ENCODE measurements at places on chromosomes 2 and 18.

DNA sequence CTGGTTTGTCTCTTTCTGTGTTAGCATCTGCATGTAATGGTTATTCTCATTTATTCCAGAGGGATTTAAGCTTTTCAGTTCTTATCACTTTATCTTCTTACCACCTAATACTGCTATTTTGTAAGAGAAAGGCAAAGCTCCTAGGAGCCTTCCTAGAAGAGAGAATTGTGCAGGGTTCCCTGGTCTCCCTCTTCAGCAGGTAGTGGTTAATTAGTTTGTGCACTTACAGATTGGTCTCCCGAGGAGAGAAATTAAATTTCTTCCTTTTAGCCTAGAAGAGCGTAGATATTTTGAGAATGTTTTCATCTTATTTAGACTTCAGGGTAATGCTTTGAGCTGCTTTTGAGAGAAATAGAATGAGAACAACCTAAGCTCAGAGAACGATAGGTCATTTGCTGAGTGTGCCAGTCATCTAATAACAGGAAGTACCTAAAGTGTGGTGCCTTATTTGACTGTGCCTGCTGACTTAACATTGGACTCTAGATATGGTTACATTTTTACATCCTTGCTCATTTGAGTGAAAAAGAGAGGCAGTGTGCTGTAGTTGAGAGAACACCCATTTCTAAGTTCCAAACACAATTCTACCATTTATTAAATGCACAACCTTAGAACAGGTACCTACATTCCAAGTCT is 651.4 kb downstream of the STK39 start:
- no peak for DNase-seq

DNA sequence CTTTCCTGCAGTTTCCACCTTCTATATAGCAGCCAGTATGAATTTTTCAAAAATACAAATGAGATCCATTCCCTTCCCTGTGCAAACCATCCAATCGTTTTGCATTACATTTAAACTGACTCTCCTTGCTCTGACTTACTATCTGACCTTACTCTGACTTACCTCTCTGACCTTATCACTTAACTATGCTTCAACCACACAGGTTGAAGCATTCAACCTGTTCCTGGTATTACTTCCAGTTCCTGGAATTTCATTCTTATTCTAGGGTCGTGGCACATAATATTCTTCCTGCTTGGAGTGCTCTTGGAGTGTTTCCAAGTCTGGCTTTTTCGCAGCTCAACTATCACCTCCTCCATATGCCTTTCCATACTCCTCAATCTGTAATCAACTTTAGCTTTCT is 850.6 kb upstream of the CHAC2 start:
- no peak for DNase-seq

- peak; percentile 58 for DNase-seq
These were observed 332.1 kb downstream of the AGPS start for GRCh38 chr2:177724398-177725287.

DNA sequence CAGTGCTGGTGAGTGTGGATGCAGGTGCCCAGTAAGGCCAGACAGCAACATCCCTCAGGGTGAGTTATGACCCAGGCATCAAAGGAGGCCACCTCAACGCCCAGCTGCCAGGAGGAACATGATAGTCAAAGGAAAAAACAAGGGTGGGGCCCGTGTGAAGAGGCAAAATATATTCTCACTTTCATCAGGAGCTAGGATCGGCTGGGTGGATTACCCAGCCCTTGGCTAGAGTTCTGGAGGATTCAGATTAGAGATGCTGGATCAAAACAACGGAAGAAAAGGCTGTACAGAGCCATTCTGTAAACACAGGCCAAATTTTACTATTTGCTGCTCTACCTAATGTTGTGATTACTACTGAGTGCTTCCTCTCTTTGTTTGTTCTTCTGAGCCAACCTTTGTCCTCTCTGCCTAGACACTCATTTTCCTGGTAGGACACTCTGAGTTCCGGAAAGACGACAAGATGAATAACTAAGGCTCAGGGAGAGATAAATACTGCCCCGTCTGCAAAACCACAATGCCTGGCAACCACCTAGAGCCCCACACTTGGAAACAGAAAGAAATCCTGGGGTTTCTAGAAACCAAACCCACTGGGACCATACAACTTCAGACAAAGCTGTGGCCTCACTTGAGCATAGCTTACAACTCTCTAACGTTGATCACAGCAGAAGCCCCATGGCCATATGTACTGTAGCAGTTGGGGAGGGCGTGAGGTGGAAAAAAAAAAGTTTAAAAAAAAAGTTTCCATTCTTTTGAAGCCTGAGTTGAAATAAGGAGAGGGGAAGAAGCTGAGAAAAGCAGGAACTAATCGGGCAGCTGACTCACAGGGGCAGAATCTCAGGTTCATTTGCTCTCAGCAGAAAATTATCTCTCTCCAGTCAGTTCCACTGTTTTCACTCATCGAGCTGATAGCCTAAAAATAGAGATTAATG is 17.8 kb upstream of the PMAIP1 start:
- no peak for DNase-seq

DNA sequence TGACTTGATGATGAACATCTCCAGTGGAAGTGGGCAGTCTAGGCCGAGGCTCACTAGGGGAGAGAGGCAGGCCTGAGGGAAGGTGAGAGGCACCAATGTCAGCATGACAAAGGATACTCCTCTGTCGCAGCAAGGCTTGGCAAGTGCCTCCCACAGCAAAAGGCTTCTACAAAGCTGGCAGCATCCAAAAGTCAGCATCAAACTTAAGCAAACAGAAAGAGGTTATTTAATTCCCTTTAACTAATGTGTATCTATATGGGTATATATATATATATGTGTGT is 41.6 kb downstream of the NIFK start:
- no peak for DNase-seq

DNA sequence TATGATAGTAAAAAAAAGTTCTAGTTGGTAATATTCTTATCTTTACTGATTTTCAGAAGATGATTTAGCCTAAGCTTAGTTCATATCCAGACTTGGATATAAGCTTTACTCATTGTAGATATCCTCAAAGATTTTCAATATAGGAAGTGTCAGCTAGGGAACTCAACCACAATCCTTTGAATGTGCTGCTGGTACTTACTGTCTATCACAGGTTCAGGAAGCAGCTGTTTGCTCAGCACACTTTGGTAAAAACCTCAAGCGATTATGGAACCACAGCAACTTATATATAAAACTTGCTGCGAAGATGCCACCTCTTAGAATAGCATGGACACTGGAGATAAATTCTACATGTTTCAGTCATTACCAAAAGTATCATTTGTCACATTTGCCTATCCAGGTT is 60.1 kb upstream of the TNFRSF11A start:
- no peak for DNase-seq

GRCh38 chr18:11665146-11665545 is 23.9 kb upstream of the GNAL start:
- DNase-seq: no peak

- no peak for DNase-seq
These were observed 29.4 kb downstream of the GPD2 start for GRCh38 chr2:156465573-156465972.

DNA sequence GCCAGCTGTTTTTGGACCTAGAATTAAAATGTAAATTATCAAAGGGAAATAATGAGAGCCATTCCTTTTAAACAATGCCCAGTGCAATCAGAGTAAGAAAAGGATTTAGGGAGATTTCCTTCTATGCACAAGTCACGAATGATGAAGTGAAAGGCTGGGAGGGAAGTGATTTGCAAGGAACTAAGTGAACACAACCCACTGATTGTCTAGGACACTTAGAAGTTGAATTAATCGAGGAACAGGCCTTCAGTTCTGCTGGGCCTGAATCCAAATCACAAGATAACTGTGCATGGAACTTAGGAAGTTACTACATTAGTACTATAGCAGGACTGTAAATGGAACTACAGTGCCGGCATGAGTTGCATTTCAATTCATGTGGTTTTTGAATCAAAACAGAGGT is 17.7 kb downstream of the MAP2 start:
- no peak for DNase-seq
